ENCODE measurements at places on chromosomes 16 and 17.

- no peak for DNase-seq
Measured at GRCh38 chr17:79192503-79193351, 118.1 kb downstream of the ENGASE start.

- no peak for DNase-seq
Measured at GRCh38 chr16:56405977-56406672, 19.2 kb downstream of the AMFR start.

- DNase-seq = no peak
Measured at GRCh38 chr17:75114552-75115314, 5.0 kb downstream of the ARMC7 start.

DNA sequence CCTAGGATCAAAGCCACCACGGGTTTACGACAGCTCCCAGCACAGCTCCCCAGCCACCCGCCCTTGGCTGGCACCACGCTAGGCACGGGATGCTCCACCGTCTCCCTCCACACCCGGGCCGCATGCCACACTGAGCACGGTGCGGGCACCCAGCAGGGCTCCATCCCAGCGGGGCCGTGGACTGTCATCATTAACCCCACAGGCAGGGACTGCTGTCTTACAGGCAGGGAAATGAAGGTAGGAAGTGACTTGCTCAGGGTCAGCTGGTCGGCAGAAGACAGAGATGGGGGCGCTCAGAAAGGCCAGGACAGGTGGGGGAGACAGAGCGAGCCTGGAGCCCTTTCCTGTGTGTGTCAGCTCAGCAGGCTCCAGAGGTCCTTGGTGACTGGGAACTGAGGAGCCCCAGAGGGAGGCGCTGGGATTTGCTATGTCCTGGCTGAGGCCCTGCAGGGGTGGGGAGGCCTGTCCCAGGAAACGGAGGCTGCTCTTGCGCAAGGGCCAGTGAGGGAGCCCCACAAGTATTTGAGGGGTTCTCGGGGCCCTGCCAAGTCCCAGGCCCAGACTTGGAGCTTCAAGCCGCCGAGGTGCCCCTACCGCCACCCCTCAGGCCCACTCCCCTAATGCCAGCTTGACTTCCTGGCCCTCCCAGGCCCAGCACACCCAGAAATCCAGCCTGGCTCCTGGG, 3.2 kb downstream of the UBALD1 start:
- DNase-seq = no peak

GRCh38 chr17:30230596-30231125, 4.8 kb downstream of the SLC6A4 start:
- no peak for DNase-seq

DNA sequence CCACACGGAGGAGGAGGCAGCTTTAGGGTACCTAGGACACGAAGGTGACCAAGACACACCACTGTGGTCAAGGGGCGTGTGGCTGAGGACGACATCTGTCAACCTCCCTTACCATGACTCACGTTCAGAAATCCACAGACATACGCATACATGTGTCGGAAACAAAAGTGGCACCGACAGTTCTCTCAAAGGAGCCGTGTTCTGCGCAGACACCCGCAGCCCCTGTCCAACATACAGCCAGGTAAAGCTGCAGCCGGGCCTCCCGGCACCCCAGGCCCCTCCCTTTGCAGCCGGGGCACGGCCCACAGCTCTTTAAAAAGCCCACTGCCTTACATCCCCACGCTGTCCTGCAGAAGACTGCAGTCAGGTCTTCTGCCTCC, 40.5 kb upstream of the KLHDC4 start:
- no peak for DNase-seq

DNA sequence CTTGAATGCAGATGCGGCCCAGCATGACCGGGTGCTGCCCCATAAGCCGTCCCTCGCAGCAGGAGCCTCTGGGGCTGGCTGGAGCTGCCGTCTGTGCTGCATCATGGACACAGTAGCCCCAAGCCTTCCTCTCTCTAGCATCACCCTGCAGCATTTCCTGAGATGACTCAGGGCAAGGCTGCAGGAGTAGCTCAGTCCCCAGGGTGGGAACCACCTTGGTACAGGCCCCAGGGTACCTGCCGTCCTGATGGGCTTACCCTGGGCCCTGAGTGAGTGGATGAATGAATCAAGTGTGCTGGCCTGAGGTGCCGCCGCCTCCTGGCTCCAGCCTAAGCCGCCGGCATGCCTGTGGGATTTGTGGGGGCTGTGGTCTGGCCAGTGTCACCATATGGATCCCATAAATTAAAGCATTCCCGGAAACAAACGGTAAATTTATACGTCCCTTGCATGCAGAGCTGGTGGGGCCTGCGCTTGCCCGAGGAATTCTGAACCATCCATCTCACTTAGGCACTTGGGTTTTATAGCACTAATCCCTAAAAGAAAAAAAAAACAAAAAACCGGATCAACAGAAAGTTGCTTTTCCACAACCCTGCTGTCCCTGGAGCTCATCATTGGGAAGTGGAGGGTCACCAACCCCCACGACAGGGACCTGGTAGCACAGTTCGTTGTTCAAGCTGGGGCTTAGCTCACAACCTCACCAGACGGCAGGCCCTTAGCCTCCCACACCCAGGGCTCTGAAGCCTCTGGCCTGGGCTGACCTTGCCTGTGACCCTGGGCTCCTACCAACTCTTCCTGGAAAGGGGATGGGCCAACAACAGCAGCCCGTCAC, 242.6 kb upstream of the CIBAR2 start:
- peak; percentile 60 for DNase-seq

DNA sequence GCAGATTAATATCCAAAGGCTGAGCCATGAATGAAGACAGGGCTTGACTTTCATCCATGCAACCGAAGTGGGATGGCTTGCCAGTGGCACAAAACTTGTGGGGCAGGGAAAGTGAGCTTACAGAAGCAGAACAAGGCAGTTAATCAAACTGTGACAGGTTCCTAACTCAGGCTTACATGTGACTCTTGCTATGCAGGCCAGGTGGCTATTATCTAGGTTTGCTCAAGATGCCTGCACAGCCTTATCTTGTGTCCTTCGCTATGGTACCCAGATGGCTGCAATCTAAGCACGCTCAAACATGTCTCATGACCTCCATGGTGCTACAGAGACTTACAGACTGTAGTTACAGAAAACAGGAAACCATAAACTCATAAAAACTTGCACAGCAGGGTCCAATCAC, 8.6 kb upstream of the DNAH9 start:
- no peak for DNase-seq

- no peak for DNase-seq
Measured at GRCh38 chr16:5615868-5616642, 518.5 kb upstream of the EEF2KMT start.

DNA sequence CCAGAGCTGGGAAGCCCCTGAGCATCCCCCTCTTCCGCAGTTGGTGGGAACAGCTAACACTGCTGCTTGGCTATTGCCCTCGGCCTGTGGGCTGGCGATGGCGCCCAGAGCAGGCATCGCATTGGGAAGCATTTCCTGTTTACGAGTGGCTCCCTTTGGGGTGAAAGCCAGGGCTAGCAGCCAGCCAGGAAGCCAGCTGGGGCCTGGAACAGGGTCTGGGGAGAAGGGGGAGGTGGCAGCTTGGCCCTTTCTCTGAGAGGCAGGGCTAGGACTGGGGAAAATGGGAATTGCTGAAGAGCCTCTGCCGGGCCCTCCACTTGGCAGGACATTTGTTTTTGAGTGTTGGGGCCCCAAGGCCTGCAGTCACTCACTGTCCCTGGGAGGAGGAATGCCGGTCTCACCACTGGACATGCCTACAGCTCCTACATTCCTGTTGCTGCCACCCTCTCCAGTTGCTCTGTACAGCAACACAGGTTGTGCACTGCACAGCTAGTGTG, 2.4 kb upstream of the MTSS2 start:
- no peak for DNase-seq

- no peak for DNase-seq
Measured at GRCh38 chr16:68756239-68756915, 19.3 kb downstream of the CDH1 start.

GRCh38 chr16:69555437-69555836, 10.3 kb upstream of the NFAT5 start:
- no peak for DNase-seq

- DNase-seq = no peak
Measured at GRCh38 chr17:50183421-50183994, 17.7 kb downstream of the SGCA start.

DNA sequence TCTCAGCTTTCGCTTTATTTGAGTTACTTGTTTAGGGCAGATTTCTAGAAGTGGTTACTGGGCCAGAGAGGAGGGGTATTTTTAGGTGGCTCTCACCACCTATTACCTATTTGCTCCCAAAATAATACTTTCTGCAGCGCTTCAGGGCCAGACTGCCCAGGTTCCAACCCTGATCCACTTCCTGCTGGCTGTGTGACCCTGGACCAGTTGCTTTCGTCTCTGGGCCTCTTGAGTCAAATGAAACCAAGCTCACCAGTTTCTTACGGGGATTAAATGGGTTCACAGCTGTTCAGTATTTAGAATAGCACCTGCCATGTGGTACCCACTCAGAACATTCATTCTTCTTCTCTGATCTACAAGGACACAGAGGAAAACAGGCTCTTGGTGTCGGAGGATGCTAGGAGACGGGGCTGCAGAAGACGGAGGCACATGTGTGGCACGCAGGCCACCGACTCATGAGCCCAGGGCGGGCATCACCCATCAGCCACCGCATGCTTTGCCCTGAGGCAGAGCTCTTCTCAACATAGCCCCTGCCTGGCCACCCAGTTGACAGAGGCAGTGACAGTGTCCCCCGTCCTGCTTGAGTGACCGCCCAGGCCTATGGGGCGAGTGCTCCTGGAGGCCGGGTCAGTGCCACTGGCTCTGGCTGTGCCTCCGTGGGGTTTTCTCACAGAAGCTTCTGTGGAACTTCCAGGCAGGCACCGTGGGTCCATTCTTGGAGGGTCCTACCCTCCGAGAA, 149.0 kb upstream of the PLCG2 start:
- DNase-seq = no peak

DNA sequence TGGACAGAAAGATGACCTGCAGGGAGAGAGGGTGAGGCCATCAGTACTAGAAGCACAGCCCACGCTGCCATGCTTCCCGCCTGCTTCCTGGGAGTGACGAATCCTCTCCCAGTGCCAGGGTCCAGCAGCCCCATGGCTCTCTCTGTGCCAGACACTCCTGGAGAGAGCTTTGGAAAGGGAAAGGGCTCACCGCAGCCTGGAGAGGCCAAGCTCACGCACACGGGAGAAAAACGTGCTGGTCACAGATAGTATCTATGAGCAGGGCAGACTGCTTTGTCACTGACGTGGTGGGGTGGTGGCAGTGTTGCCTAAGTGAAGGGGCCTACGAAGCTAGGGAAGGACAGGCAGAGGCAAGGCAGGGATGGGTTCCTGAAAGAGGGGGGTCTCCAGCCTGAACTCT, 5.4 kb downstream of the WBP2 start:
- no peak for DNase-seq

- DNase-seq = no peak
Measured at GRCh38 chr17:45431531-45432404, 902 bp downstream of the ARHGAP27 start.

DNA sequence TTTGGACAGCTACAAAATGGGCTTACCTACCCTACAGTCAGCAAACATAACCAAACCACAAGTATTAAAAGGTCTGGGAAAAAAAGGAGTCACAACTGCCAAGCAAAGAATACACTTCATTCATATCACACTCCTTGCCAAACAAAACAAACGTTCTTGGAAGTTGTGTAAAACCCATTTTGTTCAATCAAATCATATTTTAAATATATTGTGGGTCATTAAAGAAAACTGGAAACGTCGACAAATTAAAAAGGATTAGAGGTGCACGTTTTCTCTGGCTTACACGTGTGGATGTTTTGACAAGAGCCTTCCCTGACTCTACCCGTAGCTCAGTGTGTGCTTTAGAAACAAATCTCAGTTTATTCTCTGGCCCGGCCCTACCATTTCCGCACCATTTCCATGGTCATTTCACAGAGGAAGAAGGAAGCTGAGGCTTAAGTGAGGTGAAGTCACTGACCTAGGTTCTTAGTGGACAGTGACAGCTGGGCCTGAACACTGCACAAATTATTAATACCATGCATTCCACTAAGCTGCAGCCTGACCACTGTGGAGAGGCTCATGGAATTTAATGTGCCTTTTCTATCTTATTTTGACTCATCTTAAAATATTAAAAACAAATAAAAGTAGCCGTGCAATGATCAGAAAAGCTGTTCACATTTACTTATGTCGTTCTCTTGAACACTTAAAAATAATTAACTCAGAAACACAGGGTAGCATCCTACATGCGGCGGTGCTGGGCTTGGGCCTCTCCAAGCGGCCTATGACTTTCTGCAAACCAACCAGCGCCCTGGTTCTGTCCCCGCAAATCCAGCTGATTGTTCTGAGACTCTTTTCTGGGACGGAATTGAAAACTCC, 968 bp downstream of the CEP112 start:
- DNase-seq = peak; percentile 8

DNA sequence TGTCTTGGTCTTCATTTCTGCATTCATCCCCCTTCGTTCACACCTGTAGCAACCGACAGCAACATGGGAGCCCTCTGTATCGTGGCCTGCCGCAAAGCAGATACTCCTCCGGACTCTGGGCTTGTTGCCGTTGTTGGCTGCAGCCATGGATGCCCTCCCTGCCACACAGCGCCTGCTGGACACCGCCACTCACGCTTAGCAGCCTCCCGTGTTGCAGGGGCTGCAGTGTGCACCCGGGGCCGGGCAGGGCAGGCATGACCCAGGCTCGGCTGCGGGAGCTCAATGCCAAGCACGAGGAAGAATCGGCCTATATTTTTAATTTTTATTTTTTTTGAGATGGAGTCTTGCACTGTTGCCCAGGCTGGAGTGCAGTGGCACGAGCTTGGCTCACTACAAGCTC, 34.9 kb upstream of the ZNF629 start:
- no peak for DNase-seq

DNA sequence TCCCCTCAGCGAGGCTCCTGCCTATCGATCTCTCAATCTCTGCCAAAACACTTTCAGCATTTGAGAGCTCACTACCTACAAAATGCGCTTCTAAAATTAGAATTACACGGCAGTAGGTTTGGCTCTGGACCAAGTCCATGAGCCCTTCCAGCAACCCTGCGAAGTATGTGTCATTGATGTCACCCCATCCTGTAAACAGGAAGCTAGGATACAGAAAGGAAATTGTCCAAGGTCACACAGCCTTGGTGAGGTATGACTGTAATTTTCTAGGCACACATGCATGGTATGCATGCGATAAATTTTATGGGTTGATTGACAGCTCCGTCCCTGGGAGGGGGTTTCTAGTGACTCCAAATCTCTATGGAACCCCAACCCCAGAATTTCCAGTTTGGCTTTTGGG, 330.3 kb upstream of the CDH5 start:
- no peak for DNase-seq

All from HS-5 (cell line).